ENCODE measurements at places on chromosomes 3 and 15.
A peak's percentile ranks its signal among the peaks of the same experiment; 100 is the strongest.

- no peak for DNase-seq
These were observed 90.0 kb upstream of the ANKRD34C start for GRCh38 chr15:79192462-79193036.

GRCh38 chr3:158781191-158781590 is 20.7 kb upstream of the MFSD1 start:
- no peak for DNase-seq

GRCh38 chr15:92011611-92012367 is 158.3 kb downstream of the SLCO3A1 start:
- DNase-seq = peak; percentile 23

GRCh38 chr3:430186-430585 is 233.6 kb downstream of the CHL1 start:
- DNase-seq = no peak

DNA sequence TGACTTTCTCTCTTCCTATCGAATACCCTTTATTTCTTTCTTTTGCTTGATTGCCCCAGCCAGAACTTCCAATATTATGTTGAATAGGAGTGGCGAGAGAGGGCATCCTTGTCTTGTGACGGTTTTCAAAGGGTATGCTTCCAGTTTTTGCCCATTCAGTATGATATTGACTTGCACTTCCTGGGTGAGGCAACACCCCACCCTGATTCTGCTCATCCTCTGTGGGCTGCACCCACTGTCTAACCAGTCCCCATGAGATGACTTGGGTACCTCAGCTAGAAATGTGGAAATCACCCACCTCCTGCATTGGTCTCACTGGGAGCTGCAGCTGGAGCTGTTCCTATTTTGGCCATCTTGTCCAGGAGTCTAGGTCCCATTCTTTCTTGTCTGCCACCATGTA is 44.8 kb upstream of the KCNH8 start:
- DNase-seq = no peak

- DNase-seq = no peak
These were observed 657.0 kb upstream of the NAALADL2 start for GRCh38 chr3:174202116-174202515.

- no peak for DNase-seq
These were observed 20.7 kb upstream of the CAV3 start for GRCh38 chr3:8712908-8713255.

GRCh38 chr3:195099951-195100785 is 170.8 kb downstream of the XXYLT1 start:
- no peak for DNase-seq

DNA sequence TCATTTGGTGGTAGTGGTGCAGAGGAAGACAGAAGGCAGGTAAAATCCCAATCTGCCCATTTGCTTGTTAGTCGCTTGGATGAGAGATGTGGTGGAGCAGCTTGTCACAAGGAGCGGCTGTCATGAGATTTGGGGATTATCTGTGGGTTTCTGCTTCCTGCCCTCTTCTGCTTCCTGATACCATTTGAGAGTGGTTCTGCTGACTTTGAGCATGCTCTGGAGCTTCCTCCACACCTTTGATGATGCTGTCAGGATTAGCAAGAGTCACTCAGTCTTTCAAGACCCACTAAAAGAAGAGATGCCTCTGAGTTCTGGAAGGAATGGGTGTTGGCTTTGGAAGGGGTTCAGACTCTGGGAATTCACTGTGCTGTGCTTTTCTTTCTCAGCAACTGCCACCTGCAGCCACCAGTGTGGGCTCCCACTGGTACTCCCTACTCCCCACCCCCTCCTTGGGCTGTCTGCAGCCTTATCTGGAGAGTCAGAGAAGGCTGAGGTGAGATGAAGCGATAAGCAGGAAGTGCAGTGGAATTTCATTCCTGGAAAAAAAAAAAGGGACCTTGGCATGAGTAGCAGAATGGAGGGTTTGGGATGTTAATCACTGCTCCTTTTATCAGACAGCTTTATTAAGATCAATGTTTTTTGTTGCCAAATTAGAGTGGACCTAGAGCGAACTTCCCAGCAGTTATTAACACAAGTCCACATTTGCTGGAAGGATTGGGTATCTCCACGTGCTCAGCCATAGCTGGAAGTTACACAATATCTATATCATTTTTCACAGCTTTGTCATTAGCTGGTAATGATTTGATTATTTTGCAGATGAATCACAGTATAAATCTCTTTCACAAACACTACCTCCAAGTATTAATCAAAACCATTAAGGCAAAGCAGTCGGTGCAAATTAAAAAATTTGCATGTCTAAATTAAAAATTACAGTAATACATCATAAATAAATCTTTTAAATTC is 233.0 kb upstream of the SATB1 start:
- peak; percentile 80 for DNase-seq

DNA sequence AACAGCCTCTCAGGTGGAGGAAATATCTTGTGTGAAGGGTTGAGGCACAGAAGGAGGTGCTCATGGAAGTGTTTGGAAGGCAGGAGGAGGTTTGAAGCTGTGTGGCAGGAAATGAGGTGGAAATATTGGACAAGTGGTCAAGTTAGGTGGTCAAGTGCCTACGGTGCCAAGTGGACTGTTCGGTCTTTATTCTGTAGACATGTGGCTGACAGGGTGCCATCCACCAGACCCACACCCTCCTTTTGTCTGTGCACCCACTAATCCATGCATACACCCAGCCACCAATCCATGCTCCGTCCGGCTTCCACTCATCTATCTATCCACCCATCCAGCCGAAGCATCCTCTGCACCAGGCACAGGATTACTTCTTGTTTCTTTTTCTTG is 2.2 kb downstream of the SLC6A20 start:
- no peak for DNase-seq

DNA sequence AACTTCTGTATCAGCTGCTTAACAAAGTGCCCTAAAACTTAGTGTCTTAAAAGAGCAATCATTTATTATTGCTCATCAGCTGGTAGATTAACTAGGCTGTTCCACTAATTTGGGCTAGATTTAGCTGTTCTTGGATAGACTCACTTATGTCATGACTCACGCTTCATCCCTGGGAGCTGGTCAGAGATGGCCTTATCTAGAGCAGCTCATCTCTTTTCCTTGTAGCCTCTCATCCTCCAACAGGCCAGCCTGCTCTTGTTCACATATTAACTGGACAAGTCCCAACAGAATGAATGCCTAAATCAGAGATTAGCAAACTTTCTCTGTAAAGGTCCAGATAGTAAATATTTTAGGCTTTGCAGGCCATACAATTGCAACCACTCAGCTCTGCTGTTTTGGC is 66.9 kb upstream of the PLAAT1 start:
- DNase-seq = no peak

GRCh38 chr15:56759450-56759845 is 26.1 kb upstream of the ZNF280D start:
- no peak for DNase-seq

GRCh38 chr3:150170852-150171520 is 200.3 kb upstream of the PFN2 start:
- no peak for DNase-seq

DNA sequence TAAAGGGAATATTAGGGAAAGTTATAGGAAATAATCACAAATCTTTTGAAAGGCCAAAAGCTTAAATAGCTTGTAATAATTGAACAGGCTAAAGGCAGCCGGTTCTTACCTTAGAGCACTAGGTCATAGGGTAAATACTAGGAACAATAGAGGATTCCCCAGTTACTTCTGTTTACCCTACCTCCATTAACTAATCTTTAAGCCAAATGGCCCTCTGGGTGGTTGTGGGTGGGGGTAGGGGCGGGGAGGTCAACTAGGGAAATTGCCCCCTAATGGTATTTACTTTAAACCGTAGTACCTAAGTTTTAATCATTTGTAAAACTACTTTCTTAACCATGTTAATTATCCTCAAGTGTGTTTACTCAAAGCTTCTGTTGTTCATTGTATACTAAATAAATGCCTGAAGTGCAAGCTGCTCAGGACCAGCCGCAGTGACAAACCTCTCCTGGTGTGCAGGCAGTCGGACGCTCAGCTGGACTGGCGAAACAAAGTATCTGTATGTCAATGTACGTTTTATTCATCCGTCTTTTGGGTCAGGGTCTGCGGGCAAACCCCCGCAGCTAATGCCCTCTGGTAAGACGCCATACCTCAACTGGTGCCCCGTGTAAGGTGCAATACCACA is 18.9 kb downstream of the MAGEL2 start:
- no peak for DNase-seq

DNA sequence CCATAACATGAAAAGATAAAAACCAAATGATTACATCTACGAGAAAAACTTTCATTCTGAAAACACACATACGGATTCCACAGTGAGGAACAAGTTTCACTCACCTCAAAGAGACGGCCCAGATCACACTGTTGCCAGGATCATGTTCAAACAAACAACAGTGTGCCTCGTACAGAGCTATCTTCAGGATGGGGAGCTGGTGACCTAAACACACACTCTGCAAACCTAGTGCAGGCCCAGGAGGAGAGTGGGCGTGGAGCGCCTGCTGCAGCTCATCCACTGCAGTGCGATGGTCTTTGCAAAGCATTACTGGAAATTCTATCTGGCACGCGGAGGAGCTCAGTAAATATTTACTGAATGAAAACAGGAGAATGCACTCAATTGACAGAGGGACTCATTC is 38.5 kb downstream of the TAMM41 start:
- DNase-seq = peak; percentile 6

- DNase-seq = no peak
These were observed 732.4 kb upstream of the BCHE start for GRCh38 chr3:166569589-166569988.

DNA sequence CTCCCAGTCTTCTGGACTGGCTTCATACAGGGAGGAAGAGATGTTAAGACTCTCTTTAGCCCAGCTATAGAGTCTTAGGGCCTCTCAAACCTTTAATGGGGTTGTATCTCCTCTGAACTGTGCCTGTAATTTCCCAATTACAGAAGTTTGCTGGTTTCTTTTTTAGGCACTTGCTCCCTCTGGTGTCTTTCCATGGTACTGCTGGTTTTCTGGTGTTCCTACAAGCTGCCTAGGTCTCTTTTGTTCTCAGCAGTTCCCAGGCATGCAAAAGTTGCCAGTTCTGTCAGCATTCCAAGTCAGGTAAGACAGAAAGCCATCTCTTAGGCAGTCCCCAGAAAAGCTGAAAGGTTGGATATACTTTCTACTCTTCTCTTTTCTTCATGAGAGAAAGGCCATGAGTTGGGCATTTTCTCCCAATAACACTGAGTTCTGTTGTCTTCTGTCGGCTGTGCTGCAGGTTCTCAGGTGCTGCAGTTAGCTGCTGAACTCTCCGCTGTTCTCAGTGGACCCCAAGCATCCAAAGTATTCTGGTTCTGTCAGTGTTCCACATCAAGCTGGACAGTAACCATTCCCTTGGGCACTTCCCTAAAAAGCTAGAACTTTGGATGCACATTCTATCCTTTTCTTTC is 54.4 kb upstream of the EHHADH start:
- peak; percentile 68 for DNase-seq

DNA sequence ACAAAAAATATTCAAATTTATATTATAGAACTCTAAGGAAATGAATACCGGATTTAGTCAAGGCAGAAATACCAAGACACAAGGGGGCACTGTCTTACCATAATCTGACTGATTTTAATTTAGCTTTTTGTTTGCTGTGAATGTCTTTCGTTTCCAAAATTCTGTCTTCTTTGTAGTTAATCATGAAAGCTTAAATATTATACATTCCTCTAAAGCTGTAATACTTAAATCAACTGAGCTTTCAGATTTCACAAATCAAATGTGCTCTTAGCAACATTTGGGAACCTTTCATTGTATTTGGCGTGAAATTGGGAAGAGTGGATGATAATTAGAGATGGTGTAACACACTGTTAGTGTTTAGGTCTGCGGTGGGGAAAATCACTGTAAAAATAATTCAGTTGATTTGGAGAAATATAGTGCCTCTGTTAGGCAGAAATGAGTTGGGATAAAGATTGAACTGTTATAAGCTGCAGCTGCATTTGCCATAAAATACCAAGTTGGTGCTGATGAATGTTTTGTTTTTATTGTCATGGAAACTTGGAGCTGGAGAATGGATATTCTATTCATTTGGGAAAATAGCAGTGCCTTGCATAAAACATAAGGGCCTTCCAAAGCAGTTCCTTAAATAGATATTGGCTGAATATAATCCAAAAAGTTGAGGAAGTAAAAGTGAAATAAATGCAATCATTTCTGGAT is 228.2 kb downstream of the TCF12 start:
- DNase-seq = peak; percentile 40

DNA sequence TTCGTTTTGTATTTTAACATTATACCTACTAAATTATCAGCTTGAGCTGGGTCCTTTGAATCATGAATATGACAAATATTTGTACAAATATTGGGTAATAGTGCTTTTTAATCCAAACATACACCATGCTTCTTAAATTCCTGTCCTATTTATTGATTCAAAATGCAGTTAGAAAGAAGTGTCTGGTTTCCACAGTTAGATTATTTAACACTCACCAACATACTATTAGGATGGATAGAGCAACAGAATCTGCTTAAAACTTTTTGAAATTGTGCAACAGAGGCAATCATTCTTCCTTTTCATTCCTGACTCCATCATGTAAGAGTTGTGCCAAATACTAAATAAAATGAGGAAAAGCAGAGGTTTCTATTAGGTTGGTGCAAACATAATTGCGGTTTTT is 281.2 kb downstream of the LSAMP start:
- DNase-seq = no peak

DNA sequence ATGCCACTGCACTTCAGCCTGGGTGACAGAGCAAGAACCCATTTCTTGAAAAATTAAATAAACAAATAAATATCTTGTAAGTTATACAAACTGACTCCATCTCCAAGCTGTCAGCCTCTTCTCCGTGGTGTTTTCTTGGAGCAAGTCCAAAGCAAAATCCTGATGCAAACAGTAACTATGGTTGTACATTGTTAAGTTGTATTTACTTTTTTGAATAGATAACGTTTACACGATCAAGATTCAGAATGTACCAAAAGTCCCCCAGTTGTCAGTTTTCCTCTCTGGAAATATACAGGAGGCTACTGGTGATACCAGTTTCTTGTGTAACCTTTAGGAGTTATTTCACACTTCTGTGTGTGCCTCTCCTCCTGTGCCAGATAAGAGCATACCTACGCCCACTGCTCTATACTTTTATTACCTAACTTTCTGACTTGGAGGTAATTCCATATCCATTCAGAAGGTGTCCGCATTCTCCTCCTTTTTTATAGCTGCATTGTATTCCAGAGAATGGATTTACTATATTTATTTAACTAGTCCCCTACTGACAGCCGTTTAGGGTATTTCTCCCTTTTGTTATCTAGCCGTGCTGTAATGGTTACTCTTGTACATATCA is 14.2 kb downstream of the CMTM7 start:
- DNase-seq = no peak

GRCh38 chr3:148330542-148330941 is 367.2 kb upstream of the AGTR1 start:
- no peak for DNase-seq

- DNase-seq = no peak
These were observed 12.8 kb upstream of the KLF15 start for GRCh38 chr3:126370055-126370454.

All from activated CD4-positive, alpha-beta T cell treated with anti-CD3 and anti-CD28 coated beads, Interleukin-2, amount 50 U/mL, for 16 hours (primary cell).